ENCODE measurements at places on chromosomes 7 and 10.

DNA sequence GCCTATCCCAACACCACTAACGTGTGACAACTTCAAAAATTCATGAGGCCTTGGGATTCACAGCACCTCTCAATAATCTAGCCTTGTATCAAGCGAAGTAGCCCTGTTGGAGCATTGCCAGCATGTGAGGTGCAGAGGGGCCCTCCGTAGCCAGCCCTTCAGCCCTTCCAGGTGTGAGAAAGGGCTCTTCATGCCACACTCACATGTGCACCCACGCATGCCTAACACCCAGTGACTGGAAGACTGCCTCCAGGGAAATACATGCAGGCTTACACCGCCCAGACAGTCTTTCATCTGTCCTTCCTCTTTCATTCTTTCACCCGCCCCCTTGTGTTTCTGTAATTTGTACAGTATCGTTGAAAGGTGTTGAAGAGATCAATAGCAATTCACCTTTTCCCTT is 26.1 kb downstream of the LRRC4 start:
- no peak for DNase-seq

DNA sequence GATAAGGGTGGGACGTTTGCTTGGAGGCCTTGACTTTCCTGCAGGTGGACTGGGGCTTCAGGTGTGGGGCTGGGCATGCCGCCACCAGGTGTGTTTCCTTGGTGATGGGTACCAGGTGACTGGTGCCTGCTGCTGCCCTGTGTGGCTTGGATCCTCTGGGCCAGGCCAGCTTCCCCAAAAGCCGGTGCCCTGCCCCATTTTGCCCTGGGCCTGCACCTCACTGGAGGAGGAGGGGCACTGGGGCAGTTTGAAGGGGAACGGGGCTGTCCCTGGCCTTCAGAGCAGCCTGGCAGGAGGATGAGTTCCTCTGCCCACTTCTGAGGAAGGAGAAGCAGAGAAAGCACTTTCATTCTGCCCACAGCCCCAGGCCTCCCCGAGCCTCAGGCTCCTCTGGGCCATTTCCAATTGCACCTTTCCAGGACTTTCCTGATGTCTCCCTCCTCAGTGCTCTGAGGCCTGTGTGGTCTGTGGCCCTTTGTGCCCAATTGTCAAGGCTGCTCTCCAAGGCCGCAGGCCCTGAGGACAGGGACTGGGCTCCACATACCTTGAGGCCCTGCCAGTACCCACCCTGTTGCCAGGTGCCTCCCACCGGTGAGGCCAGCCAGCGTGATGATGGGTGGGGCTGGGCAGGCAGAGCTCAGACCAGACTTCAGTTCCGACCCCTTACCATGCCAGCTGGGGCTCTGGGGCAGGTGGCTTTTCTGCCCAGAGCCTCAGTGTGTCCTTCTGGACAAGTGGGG is 25.3 kb upstream of the SMARCD3 start:
- no peak for DNase-seq

GRCh38 chr7:92723205-92723604 is 113.2 kb downstream of the CDK6 start:
- DNase-seq = no peak

DNA sequence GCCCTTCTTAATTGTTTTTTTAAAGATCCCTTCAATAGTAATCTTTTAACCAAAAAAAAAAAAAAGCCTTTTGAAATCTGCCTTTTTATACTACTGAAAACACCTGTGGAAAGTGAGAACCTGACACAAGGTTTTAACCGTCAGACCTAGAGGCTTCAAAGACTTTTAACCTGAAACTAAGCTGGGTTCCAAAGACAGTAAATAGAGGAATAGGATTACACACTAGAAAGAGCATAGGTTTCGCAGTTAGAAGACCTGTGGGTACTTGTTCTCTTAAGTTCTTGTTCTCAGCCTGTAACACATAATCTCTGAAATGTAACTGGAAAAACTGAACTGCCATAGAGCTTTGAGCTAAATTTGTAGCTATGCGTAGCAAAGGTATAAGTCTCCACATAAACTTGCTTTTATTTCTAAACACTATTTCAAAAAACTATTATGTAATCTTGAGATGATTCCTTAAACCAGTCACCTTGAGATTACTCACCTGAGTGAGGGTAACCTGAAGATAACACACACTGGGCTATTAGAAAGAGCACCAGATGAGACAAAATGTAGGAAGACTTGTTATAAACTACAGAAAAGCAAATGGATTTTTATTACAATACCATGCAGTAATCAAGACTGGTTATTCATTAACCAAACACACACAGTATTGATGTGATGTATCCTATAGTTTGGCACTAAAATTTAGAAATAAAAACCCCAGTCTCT is 196.6 kb upstream of the FRMD4A start:
- DNase-seq = no peak

DNA sequence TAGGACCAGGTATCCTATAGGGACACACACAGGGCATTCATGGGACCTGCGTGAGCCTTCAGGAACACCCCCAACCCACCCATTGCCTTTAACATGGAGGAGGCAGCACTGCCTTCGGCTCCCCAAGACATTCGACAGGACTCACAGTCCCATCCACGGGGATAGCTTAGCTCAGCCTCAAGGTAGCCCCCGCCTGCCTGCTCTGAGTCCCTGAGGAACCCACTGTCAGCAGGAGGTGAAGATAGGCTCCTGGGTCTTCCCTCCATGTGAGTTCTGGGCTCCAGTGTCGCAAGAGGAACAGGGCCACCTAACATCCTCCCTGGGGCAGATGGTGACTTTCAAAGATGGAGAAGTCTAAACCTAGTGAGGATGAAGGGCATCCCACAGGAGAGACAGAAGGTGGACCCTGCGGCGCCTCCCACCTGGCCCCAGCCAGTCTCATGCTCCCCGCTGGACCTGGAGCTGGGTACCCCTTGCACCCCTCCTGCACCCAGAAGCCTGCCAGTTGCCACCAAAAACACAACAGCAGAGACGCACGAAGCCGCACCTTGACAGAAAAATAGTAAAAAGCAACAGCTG is 4.9 kb upstream of the ADIRF start:
- DNase-seq = no peak

DNA sequence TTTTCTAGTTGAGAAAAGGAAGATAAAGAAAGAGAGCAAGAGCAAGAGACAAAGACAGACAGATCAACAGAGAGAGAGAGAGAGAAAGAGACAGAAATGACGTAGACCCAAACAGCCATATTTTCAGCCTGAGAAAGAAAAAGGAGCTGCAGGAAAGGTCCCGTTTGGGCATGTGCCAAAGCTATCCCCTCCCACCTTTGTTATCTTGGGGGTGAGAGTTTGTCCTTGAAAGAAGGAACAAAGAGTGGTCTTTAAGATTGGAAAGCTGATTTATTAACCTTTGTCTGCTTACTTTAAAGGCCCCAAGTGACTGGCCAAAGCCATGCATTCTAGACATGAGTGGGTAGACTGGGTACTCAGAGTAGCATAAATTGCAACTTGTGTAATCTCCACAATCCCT is 98.2 kb downstream of the AOAH start:
- DNase-seq = no peak
